ENCODE measurements at places on chromosomes 6 and 20. TPM values are rescaled to one million over a fixed set of nuclear protein-coding genes. Genes with fewer than 3 reads are reported as not detected.

GRCh38 chr6:163667372-163668060, 253.0 kb downstream of the QKI start:
- peaks cover 7% of the 10 kb centered on the region for H3K4me1 ChIP-seq
- H3K4me3 ChIP-seq: no peak overlapping the region
- peaks cover 3% of the 10 kb centered on the region for H3K27me3 ChIP-seq
- H3K27ac ChIP-seq: no peak overlapping the region
- no peaks in the 10 kb centered on the region for H3K36me3 ChIP-seq
- no peak for DNase-seq

EPHA7 gene
- not detected for total RNA-seq

DNA sequence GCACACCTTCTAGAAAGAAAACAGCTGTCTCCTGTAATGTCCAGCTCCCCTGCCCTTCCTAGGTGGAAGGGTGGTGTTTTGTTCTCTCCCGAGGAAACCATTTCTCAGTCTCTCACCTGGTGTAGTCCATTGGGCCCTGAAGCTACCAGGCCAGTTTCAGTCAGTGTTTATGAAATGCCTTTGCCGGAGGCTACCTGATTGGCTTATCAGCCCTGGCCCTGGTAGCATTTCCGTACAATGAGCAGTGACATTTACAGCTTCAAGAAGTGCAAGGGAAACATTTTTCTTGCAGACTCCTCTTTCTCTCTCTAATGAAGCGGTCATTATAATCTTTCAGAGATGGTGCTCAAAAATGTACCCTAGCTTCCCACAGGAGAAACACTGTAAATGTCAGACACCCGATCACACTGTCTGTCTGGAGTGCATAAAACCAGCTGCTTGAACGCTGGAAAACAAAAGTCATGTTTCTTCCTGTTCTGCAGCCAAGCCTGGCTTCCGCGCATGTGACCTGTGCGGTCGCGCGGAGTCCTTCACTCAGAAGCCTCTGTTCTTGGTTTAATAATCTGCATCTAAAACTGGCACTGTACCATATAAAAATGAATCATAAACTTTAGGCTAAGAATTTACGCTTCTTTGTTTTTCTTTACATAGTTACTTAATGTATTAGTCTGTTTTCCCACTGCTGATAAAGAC, 28.4 kb upstream of the SAYSD1 start:
- H3K36me3 ChIP-seq: no peaks in the 10 kb centered on the region
- H3K27me3 ChIP-seq: peaks cover 1% of the 10 kb centered on the region
- H3K27ac ChIP-seq: no peak overlapping the region

DNA sequence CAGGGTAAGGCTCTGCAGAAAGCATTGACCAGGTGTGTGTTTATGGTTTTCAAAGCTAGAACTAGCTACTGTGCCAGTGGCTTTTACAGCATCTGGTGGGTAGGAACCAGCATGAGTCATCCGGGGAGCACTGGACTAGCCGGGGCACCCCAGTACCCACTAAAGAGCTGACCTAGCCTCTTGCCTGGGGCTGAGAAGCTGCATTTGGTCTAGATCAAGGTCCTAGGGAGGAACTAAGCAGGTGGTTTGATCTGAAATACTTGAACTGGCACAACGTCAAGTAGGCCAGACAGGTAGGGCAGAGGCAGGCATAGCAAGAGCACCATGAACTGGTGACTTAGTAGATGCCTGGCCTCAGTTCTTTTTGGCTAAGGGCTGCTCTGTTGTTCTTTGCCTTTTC, 109.8 kb upstream of the PTPRK start:
- H3K27me3 ChIP-seq: no peaks in the 10 kb centered on the region
- H3K4me3 ChIP-seq: no peak overlapping the region
- H3K36me3 ChIP-seq: no peaks in the 10 kb centered on the region
- no peak for DNase-seq

DNA sequence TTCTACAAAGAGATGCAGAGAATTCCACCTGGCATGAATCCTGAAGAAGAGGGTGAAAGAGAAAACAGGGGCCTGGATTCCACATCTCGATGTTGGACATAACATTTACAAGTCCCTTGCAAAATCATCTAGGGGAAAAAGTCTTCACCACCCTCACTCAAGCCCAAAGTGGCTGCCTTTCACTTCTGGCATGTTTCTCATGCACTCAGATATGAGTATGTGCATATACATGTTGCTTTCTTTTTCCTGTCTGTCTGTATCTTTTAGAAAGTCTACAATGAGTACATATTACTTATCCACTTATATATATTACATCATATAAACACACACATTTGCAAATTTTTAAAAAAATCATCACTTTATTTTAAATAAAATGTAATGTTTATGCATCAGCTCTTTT, 159.3 kb downstream of the KIF6 start:
- no peak overlapping the region for H3K4me3 ChIP-seq
- H3K27ac ChIP-seq: no peak overlapping the region
- DNase-seq: no peak

All from activated T-helper 1 cell treated with anti-CD3 and anti-CD28 coated beads, Interleukin-12 subunit alpha, Interleukin-12 subunit beta, Interleukin-2, Interleukin-4 antibody, amounts not matched to agents 30 ng/mL and 10 ng/mL and 1 ng/mL, durations not matched to agents 14 hours and 24 hours and 36 hours (primary cell).